ENCODE measurements at places on chromosomes 4 and X. TPM values are rescaled to one million over a fixed set of nuclear protein-coding genes. Genes with fewer than 3 reads are reported as not detected.

FRMD7 gene
- total RNA-seq, result not detected

SORCS2 gene
- total RNA-seq, result 0.29 TPM

MGAT4D gene
- under 0.01 TPM for total RNA-seq

TMPRSS11A gene
- total RNA-seq, result not detected

AKAP17A gene
- 23.3 TPM for total RNA-seq

ZCCHC12 gene
- total RNA-seq, result not detected

MAGEE2 gene
- total RNA-seq, result not detected

GASK1B gene
- 77.5 TPM for total RNA-seq

ADAMTS3 gene
- total RNA-seq, result 5.1 TPM

Data from smooth muscle cell of trachea (primary cell).